ENCODE measurements at places on chromosomes 16 and 17.

DNA sequence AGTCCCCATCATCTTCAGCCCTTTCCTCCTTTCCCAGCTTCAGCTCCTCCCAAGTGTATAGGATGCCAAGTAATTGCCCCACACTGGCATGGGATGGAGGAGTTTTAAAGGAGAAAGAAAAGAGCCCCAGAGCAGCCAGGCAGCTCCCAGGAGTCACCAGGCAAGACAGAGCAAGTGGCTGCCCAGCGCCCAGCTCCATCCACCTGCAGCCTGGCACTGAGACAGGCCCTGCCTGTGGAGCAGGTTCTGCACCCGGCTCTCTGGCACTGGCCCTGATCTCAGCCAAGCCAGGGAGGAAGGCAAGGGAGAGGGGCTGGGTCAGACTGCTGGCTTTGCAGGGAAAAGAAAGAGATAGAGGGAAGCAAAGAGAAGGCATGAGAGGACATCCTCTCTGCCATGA is 21.7 kb downstream of the FOXN1 start:
- no peak for DNase-seq

DNA sequence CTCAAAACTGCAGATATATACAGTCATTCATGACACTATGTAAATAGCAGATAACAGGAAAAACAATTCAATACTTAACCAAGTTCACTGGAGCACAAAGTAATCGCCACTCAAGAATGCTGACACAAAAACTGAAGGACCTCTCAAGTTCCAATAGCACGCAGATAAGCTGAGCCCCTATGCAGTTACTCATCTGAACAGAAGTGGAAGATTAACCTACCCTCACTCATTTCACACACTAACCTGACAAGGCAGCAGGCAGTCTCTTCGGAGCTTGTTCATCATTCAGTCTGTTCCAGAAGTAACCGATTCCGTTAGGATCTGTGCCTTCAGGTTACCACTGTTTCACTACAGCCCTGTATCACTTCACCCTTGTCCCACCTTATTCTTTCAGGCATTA is 6.0 kb downstream of the HELZ start:
- DNase-seq = no peak

GRCh38 chr17:74212209-74212912 is 1.0 kb upstream of the TTYH2 start:
- DNase-seq = peak; percentile 42

- DNase-seq = no peak
Measured at GRCh38 chr16:84583995-84584394, 33.9 kb downstream of the COTL1 start.

GRCh38 chr17:29214215-29215146 is 32.2 kb upstream of the CRYBA1 start:
- DNase-seq = no peak

- DNase-seq = no peak
Measured at GRCh38 chr16:66979011-66979717, 9.2 kb upstream of the CES4A start.

DNA sequence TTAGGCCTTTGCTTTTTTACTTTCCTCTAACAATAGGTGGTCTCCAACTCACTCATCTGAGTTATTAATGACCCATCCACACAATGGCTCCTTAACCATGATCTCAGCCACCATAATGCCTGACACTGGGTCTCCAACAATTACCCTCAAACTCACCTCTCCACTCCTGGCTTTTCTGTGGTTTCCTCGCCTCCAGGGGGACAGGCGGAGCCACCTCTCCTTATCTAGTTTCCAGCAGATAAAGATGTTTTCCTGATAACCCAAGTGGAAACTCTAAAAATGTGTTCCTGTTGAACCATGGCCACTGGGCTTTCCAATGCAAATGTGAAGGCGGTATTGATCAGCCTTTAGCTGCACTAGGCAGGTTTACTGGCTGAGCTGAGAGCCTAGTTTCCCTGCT is 9.4 kb upstream of the NOL11 start:
- DNase-seq = no peak

DNA sequence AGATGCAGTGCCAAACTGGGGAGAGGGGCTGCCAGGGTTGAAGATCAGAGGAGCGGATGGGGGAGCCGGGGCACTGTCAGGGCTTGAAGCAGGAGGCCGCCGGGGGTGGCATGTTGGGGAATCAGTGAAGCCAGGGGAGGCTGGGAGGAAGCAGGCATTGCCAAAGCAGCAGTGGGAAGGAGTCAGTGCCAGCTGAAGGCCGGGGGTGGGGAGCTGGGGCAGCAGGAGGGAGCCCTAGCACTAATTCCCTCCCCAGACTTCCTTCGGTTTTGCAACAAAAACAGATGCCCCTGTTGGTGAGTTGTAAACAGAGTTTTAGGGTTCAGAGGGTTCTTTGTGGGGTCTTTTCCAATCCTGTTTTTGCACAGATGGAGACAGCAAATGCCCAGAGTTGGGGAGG is 10.9 kb upstream of the TAC4 start:
- DNase-seq = no peak

GRCh38 chr17:74584292-74585060 is 7.6 kb downstream of the CD300LD start:
- no peak for DNase-seq

DNA sequence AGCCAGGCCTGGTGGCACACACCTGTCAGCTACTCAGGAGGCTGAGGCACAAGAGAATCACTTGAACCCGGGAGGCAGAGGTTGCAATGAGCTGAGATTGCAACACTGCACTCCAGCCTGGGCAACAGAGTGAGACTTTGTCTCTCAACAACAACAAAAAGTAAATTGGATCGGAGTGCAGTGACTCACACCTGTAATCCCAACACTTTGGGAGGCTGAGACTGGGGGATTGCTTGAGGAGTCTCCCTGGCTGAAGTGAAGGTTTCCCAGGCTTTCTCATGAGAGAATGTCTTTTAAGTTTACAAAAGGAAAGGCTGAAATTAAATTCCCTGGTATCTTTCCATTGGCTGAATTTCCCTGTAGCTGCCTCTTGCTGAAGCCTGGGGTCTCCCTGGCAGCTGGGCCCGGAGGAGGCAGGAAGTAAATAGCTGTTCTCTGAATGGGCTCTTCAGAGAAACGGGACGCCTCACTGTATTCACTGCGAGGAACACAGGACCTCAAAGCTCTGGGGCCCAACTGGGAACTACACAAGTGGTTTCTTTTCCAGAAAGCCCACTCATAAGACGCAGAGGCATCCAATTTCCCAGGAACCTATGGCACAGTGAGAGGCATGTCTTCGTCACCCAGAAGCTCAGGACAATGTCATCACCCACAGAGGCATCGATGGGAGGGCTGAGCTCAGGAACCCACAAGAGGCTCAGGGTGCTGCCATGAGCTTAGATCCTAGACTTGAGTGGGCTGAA is 77.4 kb upstream of the SMURF2 start:
- DNase-seq = peak; percentile 31

DNA sequence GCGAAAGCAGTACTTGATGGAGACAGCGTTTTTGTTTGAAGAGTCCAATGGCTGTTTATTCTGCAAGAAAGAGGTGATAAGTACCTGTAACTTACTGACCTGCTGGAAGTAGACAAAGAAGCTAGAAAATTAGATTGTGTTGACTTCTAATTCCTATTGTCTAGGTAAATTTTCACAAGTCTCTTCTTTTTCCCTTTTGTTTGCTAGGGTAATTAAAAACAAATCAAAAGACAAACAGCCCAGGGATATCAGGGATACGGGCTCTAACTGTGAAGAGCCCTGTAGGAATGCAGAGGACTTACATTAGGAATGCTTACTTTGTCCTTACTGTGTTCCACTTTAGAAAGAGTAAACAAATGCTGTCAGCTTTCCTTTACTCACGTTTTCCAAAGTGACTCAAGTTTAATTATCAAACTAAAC is 7.0 kb downstream of the PSME3IP1 start:
- DNase-seq = no peak

DNA sequence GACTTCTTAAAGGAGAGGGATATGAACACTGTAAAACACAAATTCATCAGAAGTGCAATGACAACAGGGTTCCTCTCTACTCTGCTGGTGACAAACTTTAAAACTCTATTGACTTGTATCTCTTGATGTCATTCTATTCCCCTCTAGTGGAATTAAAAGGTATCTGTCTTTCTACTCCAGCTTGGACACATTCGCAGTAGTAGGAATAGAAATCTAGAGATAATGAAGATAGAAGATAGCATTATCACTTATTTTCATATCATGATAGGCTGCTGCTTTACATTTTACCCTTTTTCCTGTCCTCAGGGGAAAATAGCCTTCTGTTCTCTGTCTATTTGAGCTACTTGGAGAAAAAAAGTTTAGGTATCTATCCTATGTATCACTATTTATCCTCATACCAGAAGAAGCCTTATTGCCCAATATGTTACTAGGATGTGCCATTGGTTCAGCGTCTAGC is 209.6 kb upstream of the CACNG5 start:
- DNase-seq = no peak

DNA sequence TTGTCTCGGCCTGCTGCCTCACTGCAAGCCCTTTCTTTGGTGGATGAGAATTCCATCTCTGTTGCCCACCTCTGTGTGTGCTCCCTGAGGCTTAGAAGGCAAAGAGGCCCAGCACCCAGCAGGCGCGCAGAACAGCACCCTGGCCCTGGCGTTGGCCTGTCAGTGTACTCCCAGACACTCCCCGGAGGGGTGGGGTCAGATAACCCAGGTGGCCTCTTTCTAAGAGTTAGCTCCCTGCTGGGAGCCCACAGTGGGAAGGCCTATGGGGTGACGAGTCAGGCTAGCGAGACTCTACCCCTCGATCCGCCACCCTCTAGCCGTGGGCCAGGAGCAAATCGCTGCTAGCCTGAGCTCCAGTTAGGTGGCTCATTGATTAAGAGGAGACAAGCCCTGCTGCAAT is 38.1 kb downstream of the SRL start:
- no peak for DNase-seq

GRCh38 chr16:55147396-55147795 is 176.6 kb upstream of the IRX6 start:
- DNase-seq = no peak

DNA sequence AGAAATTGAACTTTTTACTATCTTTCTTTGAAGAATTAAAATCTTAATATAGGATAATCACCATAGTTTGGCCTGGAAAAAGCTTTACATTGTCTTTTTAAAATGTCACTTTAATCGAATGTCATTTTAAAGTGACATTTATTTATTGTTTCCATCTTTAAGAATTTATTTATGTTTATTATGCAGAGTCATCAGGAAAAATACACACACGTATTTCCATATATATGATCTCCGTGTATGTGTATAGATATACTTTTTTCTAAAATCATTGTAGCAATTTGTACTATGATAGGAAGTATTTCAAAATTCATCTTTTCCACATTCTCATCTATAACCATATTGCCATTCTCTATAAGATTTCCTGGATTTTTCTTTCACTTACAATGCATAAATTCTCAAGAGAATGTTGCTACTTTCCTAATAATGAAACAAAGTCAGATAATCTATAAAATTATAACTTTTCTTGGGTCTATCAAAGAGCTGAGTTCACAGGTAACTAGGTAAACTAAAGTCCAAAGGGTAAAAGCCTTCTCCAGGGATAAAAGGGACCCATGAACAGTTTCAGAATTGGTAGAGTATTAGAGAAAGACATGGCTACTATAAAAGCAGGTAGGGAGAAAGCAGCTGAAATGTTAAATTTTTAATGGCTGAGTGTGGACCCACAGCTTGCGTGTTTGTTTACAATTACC is 11.9 kb downstream of the ABCA8 start:
- DNase-seq = no peak

DNA sequence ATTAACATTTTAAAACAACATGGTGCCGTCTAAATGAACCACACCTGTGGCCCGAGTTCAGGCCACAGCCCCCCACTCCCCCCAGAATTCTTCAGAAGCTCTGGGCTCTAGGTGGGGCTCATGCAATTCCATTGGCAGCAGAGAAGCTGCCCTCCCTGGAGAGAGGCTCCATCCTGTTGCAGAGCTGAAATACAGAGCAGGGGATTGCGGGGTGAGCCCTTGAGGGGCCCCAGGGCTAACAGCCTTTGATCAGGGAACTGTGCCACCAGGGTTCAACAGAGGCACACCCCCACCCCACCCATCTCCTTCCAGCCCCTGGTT is 69.3 kb downstream of the ABR start:
- DNase-seq = no peak

GRCh38 chr16:56241596-56241995 is 50.3 kb downstream of the GNAO1 start:
- no peak for DNase-seq

GRCh38 chr17:2393954-2394749 is 6.7 kb downstream of the MNT start:
- no peak for DNase-seq

- DNase-seq = no peak
Measured at GRCh38 chr17:53249036-53249435, 573.7 kb upstream of the KIF2B start.

DNA sequence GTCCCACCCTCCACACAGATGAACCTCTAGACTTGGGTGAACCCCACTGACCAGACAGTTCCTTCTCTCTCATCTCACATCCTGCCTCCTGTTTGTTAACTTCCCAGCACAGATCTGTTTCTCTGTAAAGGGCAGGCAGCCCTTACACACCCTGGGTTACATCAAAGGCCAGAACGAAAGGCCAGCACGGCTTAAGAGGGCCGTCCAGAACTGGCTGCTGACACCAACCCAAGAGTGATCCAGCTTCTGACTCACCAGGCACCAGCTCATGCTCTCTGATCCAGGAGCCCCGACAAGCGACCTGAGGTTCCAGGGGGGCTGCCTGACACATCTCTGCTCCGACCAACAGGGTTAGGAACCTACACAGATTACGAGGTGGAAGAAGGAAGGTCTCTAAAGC is 86.9 kb downstream of the MRM3 start:
- DNase-seq = no peak

- DNase-seq = no peak
Measured at GRCh38 chr17:41627316-41628072, 3.1 kb upstream of the KRT17 start.

DNA sequence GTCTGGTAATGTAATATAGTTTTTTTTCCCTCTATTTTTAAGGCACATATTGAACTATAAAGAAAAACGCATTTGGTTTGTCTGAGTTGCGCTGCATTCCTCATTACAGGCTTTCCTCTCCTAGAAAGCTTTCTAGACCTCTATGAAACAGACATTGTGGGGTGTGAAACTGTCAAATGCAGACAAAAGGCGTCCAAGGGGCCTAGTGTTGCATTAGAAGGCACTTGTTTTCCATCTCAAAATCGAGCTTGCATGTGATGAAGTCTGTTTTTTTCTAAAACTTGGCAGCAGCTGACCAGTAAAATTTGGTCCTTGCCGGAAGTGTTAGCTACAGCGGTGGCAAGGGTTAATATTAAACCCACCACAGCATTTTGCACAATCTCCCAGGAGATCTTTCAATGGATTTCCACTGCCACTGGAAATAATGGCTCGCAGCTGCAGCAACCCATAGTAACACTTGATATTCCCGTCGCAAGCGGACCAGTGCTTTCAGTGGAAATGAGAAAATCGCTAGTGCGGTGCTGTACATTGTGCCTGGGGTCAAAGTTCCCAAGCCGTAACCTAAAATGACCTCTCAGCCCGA is 602.6 kb downstream of the KCNJ2 start:
- DNase-seq = no peak

GRCh38 chr16:16062023-16062937 is 112.9 kb downstream of the ABCC1 start:
- no peak for DNase-seq
